ENCODE measurements at places on chromosomes 12 and 14. TPM values are rescaled to one million over a fixed set of nuclear protein-coding genes. Genes with fewer than 3 reads are reported as not detected.

GRCh38 chr12:4807813-4808212, 87.6 kb downstream of the GALNT8 start:
- DNase-seq: no peak

GRCh38 chr14:32939254-32940065, 781 bp downstream of the NPAS3 start:
- no peak for DNase-seq

DNA sequence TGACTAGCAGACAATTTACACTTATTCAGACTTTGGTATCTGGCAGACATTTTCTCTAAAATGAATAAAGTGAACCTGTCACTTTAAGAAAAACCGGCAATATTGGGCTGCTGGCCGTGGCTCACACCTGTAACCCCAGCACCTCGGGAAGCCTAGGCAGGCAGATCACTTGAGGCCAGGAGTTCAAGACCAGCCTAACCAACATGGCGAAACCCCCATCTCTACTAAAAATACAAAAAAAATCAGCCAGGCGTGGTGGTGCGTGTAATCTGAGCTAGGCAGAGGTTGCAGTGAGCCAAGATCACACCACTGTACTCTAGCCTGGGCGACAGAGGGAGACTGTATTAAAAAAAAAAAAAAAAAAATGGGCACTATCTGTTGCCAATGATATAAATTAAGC, 11.5 kb downstream of the DUSP16 start:
- no peak for DNase-seq

DNA sequence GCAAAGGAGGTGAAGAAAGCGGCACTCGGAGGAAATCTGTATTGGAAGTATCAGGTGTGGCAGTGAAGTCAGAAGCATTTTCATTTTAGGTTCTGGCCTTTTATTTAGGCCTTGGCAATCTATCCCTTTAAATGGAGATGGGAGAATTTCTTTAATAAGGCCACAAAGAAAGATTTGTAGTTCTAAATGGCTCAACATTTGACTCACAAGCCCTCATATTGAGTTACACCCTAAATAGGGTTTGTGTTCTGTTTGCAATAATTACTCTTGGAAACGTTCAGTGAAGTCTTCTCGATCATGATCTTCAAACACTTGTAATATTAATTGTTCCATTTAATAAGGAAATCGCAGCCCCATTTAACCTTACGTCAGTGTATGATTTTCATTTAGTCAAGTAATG, 25.3 kb upstream of the TMEM260 start:
- no peak for DNase-seq

The KRT73 gene
- total RNA-seq: not detected

DNA sequence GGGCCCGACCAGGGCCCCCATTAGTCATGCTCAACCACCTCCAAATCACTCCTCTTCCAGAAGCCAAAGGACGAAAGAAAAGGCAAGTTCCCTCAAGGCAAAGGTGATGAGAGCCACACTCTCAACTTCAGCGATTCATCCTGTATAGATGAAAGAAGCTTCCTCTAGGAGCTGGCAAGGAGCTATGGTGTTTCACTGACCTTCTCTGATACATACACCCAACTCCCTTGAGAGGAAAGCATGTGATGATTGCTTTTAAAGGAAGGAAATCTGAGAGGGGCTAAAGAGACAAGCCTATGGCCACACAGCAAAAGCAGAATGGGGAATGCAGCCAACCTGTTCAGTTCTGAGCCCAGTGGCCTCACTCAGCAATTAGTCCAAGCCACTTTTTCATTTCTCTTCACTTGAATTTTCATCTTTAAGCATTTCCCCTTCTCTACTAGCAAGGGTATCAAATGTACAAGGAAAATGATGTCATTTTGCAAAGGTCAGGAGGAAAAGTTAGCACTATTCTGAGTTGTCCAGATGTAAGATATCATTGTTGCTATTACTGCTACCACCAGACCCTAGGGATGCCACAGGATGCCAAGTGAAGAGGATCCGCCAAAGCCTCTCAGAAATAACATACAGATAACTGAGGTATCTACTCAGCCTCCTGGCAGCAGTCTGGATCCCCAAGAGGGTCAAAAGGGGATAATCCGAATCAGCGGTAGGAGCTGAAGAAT, 82.5 kb downstream of the MAP3K9 start:
- DNase-seq: no peak

DNA sequence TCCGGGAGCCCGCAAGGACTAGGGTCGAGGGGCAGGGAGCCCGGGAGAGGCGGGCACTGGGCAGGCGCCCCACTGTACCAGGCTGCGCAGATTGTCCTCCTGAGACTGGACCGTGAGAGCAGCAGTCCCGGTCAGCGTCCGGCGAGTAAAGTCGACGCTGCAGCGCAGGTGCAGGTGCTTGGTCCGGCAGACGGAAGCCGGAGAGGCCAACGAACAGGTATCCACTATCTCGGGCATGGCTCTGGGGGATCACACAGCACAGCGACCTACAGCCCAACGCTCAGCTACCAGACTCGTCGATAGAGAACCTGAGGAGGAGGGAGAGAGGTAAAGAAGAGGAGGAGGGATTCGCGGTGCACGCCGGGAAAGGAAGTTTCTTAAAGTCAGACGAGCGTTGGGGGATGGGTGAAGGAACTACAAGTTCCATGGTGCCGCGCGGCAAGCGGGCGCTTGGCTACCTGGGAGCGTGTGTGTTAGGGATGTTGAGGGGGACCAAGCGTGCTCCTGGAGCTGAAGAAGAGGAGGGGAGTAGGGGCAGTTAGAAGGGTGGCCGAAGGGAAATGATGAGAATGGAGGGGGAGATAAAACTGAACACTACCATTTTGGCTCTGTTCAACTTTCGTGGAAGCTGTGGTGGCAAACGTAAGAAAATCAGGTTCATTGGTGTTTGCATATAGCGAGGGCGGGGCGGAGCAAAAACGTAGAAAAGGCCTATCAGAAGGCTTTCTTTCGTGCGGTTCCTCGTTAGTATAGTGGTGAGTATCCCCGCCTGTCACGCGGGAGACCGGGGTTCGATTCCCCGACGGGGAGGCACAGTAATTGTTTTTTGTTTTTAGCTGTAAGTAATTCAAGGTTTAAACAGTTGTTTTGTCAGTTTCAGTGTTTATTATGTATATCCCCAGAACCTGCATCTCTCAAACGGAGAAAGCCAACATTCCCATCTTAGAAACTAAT, at the start of gene LTA4H:
LTA4H (minus strand) TSS at position 305 of the 954 bp plus-strand sequence; CDS start at position 237, 68 bp downstream.
- DNase-seq: peak; percentile 95

GRCh38 chr14:104358528-104359300, 220.3 kb downstream of the KIF26A start:
- DNase-seq: no peak

- no peak for DNase-seq
Observed at GRCh38 chr12:8087666-8088065, 5.6 kb downstream of the NECAP1 start.

- no peak for DNase-seq
Observed at GRCh38 chr12:39144613-39145061, 239.2 kb upstream of the CPNE8 start.

The AQP6 gene
- total RNA-seq: not detected

The SIX1 gene
- total RNA-seq: 0.32 TPM

GRCh38 chr12:81216739-81217138, 138.9 kb downstream of the ACSS3 start:
- DNase-seq: no peak

DNA sequence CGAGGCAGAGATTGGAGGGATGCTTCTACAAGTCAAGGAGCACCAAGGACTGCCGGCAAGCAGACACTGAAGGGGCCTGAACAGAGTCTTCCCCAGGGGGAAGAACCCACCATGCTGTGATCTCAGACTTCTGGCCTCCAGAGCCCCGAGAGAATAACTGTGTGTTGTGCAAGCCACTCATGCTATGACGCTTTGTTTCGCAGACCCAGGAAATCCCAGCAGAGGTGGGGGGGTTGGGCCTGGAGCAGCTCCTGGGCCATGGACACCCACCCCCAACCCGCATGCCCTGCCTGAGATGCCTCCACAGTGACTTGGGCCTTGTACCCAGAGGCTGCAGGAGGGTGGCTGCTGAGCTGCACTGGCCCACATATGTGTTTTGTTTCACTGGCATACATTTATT, 31.2 kb downstream of the ARL6IP4 start:
- DNase-seq: no peak

DNA sequence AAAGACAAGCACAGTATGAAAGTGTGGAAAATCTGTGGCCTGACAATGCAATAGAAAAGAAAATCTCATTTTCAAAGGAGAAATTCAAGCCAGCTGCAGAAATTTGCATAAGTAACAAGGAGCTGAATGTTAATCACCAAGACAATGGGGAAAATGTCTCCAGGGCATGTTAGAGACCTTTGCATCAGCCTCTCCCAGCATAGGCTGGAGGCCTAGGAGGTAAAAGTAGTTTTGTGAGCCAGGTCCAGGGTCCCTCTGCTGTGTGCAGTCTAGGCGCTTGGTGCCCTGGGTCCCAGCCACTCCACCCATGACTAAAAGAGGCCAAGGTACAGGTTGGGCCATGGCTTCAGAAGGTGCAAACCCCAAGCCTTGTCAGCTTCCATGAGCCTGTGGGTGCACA, 58.3 kb downstream of the TESPA1 start:
- DNase-seq: no peak

DNA sequence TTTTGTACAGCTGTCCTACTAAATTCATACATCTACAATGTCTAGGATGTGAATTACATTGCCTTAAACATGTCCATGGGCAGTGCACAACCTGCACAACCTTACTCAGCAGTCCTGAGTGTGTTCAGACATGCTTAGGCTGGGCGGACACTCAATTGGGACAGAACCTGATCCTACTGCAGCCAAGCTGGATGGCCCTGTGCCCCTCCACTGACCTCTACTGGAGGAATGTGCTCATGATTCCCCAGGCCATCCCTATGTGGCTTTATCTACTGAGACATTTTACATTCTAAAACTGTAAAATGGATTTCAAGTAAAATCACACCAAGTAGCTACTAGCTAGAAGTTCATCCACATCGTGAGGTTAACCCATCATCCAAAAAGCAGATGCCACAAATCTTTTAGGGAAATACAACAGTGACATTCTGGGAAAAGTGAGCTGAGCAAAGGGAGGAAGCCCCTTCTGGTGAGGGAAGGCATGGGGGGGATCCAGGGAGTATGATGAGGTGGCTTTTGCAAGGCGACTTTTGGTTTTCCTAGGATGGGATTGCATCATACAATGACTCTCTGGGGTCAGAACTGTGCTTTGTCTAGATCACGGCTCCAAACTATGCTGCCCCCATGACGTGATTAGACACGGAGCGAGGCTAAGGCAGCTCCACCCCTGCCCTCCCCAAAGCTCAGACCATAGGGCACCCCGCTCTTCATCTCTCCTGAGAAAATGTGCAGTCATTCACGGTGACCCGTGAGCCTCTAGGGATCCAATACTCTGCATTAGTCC, 911.7 kb upstream of the TMEM132C start:
- DNase-seq: no peak

DNA sequence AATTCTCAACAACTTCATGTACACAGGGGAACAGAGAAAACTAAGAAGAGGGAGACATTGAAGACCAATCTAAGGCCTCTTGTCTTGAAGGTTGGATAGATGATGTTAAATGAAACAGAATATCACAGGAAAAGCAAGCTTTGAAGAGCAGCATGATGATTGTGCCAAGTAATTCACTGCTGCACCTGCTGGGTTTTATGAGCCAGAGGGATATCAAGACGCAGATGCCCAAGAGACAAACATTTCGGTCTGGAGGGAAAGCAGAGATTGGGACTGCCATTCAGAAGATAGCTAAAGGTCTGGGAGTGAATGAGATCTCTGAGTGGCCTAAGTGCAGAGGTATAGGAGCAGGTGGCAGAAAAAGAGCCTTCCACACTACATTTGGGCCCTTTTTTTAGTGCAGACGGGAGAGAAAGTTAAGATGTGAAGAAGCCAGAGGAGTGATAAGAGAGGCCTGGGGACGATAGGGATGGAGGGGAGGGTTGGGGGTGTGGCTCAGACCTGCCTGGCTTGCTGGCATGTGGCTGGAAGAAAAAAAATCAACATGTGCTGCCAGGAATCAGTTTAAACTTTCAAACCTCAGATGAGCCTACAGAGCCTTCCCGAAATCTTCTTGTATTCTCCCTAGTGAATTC, 200.6 kb downstream of the AEBP2 start:
- DNase-seq: no peak

The FAM161B gene
- 1.6 TPM for total RNA-seq

DNA sequence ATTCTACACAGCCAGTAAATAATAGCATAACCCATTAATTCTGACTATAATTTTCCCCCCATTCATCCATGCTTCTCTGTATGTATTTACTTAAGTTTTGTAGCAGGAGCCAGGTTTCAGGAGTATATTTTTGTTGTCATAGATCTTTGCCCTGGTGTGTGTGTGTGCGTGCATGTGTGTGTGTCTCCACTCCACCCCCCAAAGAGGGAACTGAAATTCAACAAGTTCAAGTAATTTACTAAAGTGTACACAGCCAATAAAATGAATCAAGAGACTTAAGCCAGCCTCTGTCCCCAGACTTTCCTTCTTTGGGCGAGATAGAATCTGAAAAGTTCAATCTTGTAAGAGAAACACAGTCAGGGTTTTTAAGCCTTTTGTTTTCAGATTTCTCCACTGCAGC, 792.0 kb downstream of the MED13L start:
- no peak for DNase-seq

- DNase-seq: no peak
Observed at GRCh38 chr12:85531341-85531740, 251.3 kb downstream of the ALX1 start.

GRCh38 chr12:12481631-12482030, 81.0 kb downstream of the DUSP16 start:
- no peak for DNase-seq
